HuH-7 (cell line): ENCODE measurements at places on chromosomes 2 and 18.

DNA sequence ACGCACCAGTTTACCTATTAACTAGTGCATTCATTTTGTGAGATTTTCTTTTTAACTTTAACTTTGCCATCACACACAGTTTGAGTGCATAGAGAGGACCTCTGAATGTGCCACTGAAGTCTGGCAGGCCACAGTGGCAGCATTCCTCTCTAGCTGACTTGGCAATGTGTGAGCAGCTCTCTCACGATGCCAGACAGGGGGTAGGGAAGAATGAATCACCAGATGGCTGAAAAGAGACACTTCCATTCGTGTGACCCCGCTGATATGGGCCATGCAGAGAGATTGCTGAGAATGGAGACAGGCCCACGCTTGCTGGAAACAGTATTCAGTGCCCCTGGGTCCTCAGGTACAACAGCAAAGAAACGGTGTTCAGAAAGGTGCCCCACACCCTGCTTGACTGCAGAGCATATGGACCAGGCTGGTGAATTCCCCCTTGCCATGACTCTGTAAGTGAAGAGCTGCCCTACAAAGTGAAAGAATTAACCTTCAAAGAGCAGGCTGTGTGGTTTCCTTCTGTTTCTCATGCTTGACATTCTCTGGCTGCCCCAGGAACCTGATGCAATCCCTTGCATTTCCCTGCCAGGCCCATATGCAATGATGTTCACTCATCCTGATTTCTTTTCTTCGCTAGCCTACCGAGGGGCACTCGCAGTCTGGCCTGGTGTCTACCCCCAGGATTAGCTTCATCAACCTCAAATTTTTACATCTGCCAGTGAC is 236.1 kb downstream of the CDH20 start:
- no peak for DNase-seq

GRCh38 chr2:220335591-220335915 is 708.1 kb downstream of the SLC4A3 start:
- no peak for DNase-seq

DNA sequence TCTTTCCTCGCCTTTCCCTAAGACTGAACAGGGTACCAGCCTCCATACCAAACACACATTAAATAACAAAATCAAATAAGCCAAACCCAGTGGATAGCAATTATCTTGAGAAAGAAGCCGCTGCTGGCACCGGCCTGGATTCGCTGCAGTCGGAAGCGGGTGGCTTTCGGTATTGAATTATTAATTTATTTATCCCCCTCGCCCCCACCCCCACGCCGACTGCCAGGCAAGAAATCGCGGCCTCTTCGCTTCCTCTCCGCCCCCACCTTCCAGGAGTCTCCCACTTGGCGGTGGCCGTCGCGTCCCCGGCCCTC is 370 bp upstream of the ZNF804A start:
- peak; percentile 15 for DNase-seq

DNA sequence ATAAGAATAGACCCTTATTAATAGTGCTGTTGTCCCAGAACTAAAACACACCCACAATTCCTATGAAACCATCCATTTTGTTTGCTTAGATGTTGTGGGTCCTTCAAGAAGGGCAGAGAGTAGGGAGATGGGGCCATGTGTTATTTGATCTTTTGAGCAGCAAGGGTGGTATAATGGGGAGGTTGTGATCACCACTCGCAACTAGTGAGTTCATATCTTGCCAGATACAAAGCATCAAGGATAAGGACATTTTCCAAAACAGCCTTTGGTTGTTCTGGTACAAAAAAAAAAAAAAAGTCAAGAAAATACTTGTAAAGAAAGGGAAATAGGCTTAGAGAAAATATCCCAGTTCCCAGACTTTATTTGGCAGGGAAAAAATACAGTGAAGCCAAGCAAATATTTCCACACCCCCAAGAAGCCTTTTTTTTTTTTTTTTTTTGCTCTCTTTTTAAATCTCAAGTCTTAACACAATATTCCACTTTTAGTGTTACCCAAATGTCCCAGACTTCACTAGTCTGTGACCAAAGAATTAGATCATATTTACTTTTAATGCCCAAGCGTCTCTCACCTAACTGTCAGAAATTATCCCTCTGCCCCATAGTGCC is 54.1 kb downstream of the ANTXR1 start:
- DNase-seq: no peak

DNA sequence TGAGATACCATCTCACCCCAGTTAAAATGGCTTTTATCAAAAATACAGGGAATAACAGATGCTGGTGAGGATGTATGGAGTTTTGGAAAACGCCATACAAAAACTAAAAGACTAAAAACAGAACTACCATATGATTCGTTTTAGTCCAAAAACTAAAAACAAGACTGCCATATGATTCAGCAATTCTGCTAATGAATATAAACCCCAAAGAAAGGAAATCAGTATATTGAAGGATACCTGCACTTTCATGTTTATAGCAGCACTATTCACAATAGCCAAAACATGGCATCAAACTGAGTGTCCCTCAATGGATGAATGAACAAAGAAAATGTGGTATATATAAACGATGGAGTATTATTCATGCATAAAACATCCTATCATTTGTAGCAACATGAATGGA is 224.4 kb upstream of the MC4R start:
- DNase-seq: no peak
